Stimulated activated effector memory CD8-positive, alpha-beta T cell treated with anti-CD3 and anti-CD28 coated beads, Interleukin-12 subunit alpha, Interleukin-12 subunit beta, amount 100 ng/mL, for 72 hours (primary cell): ENCODE measurements at places on chromosomes 16 and 17.

DNA sequence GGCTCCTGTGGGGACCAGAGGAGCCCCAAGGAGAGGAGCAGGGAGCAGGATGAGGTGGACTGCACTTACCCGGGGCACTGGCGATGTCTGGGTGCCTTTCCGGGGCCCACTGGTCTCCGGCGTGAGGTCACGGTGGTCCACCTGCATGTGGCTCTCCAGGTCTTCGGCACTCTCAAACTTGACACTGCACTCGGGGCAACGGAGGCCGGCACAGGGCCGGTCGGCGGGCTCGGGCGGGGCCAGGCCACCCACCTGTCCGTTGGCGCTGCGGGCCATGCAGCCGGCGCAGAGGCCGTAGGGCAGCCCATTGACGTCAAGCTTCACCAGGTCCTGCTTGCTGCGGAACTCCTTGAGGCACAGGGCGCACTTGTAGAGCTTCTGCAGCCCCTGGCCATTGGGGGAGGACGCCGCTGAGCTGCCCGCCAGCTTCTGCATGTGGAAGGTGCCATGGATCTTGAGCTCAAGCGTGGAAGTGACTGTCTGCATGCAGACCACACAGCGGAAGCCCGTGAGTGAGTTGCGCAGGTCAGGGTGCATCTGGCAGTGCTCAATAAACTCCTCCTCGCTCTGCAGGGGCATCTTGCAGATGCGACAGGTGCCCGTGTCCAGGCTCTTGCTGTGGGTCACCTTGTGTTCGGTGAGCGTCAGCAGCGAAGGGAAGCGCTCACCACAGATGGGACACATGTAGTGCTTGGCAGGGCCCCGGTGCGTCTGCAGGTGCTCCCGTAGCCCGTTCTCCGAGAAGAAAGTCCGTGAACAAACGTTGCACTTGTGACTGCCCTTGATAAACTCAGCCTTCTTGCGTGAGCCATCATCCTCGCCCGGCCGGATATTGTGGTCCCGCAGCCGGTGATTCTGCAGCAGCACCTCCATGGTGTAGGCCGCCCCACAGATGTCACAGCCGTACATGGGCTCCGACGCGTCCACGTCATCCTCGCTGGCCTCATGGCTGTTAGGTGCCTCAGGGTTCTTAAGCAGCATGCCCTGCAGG lies 220.0 kb downstream of the ZNF423 start:
- no peak for DNase-seq

- no peak for DNase-seq
Observed at GRCh38 chr17:58360296-58361063, 8.5 kb upstream of the SUPT4H1 start.

DNA sequence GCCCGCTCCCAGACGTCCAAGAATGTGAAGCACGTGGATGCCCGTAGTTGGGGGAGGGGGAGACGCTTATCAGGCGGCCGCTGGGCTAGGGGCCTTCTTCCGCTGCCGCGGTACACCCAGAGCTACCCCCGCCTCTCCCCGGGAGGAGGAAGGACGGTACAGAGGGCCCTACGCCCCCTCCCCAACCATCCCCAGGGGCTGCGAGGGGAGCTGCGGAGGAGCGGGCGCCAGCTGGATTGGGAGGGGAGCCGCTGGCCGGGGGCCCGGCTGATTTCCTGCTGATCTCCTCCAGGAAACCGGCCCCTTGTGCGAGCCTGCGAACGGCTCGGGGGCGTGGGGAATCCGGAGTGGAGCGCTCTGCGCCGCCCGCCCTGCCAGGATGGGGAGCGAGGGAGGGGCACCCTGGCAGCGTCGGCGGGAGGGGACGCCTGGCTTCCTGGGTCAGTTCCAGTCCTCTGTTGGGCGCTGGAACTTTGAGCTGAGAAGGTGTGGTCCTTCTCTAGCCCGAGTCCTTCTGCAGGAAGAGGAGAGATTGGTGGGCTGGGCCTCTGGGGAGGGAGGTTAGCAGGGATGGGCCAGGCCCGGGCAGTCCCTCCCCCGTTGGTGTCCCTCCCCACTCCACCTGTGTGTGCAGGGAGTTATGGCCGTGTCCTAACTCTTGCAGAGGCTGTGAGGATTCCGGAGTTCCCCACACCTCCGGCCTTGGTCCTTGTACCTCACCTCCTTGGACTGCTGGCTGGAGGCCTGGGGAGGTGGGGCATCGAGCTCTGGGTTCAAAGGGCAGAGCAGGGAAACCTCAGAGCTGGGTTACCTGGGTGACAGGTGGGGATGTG lies 19.2 kb downstream of the GJD3 start:
- no peak for DNase-seq

DNA sequence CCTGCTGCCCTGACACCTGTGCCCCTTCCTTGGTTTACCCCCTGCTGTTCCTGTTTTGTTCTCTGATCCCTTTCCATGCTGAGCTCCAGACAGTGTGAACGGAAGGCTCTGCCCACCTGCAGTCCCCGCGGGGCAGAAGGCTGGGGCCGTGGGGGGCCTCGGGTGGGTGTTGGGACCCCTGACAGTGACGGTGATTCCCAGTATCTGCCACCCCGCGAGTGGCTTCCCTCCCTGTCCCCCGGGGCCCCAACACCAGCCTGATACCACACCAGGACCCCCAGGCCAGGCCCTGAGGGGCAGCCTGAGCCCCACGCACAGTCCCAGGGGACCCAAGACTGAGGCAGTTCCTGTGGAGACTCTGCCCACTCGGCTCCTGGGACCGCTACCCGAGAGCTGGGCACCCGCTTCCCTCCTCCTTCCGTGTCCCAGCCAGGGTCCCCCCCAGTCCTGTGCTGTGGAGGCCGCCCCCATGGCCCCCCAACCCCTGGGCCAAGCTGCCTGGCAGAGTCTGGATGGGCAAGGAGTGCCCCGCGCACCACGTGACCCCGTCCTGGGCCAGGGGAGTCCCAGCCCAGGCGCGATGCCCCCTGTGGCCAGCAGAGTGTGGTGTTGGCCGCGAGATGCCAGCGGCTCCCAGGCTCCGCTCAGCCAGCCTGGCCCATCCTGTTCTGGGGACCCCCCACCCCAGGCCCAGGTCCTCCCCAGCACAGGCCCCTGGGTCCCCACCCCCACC lies 10.0 kb upstream of the C1QTNF8 start:
- no peak for DNase-seq

DNA sequence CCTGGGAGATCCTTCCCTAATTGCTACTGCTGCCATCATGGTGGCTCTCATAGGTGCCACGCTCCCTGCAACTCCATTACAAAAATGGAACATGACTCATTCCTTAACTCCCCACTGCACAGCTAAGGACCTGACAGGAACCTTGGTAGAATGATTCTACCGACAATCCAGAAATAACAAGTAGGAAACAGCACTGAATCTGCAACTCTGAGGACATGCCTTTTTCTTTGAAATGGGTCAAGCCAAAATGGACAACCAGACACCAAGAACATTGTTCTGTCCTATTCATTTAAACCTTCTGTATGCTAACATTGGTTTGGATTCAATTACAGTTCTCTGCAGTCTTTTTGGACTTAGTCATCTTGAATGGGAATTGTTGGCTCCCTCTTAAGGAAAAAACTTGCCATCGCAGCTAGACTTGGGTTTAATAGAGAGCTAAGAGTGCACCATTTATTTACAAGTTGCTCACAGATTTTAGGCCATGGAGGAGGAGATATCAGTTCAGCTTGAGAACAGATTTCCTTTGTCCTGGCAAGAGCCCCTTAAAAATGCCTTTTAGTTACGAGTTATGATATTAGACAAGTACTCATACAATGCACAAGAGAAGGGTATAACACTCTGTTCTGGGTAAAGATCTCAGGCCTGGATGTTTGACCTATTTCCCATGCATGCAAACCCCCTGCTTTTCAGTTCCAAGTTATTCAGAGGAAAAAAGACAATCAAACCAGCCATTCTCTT lies 20.9 kb upstream of the NSRP1 start:
- no peak for DNase-seq

- no peak for DNase-seq
Observed at GRCh38 chr16:85566561-85567100, 46.5 kb upstream of the GSE1 start.

DNA sequence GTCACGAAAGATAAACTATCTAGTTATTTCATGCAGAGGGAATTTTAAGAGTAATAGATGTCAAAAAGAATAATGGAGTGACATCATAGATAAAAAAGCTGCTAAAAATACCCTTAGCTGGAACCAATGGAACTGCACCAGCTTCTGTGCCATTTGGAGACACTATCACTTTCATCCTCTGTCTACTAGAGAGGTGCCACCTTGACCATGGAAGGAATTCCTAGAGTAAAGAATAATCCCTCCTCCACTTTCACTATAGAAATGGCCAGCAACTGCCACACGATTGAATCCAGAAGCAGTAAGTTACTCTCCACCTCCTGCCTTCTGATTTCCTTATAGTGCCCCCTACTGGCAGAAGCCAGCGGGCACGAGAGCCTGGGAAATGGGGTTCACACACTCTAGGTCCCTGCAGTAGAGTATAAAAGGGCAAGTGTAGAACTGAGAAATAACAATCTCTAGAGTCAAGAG lies 2.8 kb upstream of the ALDH3A2 start:
- DNase-seq: peak; percentile 43

DNA sequence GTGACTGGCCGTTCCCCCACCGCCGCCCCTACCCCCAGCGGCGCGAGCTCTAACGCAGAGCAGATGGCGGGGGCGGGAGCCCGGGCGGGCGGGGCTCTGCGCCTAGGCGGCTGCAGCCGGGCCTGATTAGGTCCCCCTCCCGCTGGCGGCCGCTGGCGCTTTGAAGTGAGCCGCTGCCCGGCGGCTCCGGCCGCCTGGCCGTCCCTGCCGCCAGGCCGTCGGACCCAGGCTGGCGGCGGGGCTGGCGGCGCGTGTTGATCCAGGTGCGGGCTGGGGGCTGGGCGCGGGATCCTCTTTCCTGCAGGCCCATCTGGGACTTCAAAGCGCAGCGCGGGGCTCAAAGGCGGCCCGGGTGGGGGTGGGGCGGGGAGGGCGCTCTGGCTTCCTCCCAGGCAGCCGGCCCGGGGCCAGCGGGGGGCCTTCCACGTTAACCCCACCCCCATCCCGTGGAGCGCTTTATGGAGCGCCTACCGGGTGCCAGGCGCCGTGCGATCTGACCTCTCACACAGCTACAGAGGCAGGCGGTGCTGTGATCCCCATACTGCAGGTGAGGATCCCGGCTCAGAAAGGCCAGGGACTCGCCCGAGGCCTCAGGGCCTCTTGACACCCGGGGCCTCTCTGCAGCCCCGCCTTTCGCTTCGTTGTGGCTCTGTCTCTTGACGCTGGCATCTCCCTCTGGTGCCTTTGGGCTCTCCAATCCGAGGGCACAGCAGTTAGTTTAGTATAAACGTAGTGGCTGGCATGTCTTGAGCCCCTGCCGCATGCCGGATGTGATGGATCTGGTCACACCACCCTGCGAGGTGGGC lies 80.0 kb upstream of the NKD1 start:
- no peak for DNase-seq

DNA sequence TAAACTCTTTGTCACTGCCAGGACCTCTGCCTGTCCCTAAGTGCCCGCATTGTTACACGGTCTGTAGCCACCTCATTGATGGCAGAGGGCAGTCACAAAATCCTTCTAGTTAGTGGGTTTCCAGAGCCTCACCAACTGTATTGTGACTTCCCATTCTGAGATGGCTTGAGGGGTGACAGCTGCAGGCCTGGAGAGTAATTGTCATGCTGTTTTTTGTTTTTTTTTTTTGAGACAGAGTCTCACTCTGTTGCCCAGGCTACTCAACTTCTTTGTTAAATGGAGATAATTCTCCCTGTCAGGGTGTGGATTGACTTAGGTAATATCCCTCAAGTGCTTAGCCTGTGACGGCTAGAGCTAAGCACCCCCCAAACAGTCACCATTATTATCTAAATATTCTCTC lies 77.9 kb downstream of the SDR42E1 start:
- DNase-seq: no peak

DNA sequence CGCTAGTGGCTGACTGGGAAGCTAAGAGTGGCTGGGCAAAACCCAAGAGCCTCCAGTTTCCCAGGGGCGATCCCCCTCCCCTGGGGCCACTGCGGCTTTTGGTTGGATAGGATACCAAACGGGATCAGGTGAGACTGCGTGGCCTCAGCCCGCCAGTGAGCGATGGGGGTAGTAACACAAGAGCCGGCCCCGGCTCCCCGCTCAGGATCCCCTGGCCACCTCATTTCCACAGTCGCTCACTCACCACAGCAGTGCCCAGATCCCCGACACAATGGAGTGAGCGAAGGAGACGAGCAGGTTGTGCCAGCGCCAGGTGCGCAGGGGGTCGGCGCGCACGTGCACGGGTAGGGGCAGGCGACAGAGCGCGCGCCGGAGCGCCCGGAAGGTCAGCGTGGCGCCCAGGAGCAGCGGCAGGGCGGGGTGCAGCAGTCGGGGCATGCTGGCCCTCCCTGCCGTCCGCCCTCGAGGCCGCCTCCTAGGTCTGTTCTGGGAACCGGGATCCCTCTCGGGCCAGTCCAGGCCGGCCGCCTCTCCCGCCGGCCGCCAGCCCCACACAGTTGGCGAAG lies 290 bp downstream of the TLCD1 start:
- DNase-seq: no peak

GRCh38 chr16:26441178-26441577 lies 625.5 kb upstream of the C16orf82 start:
- DNase-seq: no peak

GRCh38 chr17:20236578-20237227 lies 227.5 kb downstream of the SPECC1 start:
- no peak for DNase-seq

DNA sequence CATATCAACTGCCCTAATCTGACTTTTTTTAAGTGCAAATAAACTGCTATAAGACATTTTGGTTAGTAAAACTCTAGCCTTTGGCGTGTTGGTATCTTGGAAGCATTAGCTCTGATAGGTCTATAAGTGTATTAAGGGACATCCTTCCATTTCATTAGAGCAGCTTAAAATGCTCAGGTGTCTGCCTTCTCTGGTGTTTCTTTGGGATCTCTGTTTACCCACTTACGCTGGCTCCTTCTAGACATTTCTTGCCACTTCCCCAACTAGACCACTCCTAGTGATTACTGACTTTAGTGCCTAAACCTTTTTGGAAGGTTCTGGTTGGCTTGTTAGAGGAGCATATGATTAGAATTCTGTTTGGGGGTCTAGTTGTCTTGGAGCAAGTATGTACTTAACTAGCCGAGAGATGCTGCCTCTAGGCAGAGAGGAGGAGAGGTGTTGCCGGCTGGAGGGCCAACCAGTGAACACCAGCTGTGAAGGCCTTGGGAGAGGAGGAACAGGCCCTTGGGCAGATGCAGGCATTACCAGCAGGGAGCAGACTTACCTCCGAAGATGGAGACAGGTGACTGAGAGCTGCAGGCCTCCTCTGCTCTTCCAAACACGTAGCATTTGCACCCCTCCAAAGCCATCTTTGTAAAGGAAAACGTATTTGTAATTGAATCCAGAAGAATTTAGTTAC lies 15.2 kb upstream of the CLEC18C start:
- no peak for DNase-seq

GRCh38 chr17:14125518-14126137 lies 56.3 kb downstream of the COX10 start:
- DNase-seq: no peak
